GM13977 (cell line): ENCODE measurements at places on chromosomes 12 and 14.

GRCh38 chr14:103398427-103399195 is 13.4 kb downstream of the MARK3 start:
- DNase-seq: no peak

- DNase-seq: no peak
Measured at GRCh38 chr12:78672033-78672432, 192.5 kb upstream of the SYT1 start.

- DNase-seq: no peak
Measured at GRCh38 chr12:105322070-105322469, 8.4 kb upstream of the C12orf75 start.

DNA sequence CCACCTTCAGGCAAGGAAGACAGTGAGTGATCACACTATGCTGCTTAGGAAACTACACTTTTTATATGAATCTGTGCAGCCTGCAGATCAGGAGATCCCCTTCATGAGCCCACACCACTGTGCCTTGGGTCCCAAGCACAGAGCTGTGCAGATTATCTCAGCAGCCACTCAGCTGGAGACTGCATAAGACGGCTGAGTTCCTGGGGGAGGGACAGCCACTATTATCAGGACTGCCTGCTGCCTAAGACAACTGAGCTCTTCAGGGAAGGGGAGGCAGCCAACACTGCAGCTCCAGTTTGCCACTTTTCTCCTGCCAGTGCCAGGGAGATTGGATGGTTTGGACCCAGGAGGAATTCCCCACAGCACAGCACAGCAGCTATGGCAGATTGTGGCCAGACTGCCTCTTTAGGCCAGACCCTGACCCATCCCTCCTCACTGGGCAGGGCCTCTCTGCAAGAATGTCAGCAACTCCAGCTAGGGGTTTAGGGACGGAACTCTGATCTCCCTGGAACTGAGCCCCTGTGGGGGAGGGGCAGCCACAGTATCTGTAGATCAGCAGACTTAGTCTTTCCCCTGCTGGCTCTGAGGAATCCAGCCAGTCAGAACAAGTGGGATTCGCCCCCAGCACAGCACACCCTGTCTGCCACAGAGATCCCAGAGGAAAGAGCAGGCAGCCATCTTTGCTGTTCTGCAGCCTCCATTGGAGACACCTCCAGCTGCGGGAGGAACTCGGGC is 141.3 kb downstream of the KLHL28 start:
- no peak for DNase-seq

DNA sequence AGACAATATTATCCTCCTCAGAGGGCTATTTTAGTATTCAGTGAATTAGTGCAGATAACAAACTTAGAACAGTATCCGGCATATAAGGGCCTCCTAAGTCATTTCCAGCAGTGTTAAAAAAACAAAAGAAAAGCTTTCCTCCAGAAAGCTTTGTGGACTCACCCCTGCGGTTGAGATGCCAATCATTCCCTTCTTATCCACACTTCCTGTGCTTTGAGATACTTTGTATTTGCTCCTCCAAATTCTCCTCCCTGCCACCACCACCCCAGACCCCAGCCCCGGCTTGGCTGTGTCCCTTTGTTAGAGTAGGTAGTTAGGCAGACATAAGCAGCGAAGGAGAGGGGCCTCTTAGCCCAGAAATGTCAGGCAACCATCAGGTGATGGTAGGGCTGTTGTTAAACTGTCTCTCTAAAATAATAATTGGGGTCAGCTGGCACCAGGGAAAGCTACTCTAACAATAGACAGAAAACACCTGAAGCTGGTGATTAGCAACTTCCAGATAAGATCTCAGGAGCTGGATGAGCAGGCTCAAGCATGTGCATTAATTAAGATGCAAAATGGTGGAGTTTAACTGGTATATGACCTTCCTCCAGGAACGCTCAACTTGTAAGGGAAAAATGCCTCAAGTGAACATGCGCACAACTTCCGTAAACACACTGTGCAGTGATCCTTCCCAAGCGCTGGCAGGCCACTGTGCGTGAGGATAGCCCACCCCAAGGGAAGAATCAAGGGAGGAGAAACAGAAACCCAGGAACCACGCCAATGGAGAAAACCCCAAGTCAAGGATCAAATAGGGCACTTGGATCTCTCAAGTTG is 152.1 kb upstream of the EEA1 start:
- DNase-seq: no peak

DNA sequence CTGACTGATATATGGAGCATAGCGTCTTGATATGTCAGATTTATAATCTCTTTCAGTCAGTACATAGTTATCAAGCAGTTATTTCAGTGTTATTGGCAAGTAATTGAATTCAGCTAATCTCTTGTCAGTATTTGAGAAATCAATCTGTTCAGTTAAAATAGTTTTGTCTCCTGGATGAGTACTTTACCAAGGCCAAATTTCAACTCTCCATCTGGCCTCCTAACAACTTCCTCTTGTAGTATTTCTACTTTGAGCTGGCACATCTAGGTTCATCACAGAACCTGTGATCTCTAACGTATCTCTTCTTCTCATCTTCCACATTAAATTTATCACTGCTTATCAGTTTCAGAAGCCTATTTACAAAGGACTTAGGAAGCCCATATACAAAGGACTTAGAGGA is 690.5 kb downstream of the C12orf50 start:
- no peak for DNase-seq

DNA sequence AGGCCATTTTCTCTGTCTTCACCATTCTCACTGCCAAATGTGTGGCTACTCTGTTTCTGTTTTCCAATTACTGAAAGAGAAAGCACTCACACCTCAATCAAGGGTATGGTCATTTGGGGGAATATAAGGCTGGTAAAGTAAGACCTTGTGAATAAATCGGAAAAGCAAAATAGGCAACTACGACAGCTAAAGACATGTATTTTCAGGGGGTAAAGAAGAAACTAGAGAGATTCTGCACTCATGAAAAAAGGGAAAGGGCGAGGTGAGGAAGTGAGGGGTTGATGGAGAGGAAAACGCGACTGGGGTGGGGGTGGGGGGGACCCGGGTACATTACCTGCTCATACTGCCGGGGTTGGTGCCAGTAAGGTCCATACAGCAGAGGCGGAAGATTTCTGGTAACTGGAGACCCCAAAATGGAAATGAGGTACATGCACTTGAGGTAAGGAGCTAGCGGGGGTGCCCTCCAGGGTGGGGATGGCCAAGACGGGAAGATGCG is 19.3 kb downstream of the CHD8 start:
- DNase-seq: no peak

GRCh38 chr12:62900686-62901272 is 34.2 kb downstream of the PPM1H start:
- no peak for DNase-seq

DNA sequence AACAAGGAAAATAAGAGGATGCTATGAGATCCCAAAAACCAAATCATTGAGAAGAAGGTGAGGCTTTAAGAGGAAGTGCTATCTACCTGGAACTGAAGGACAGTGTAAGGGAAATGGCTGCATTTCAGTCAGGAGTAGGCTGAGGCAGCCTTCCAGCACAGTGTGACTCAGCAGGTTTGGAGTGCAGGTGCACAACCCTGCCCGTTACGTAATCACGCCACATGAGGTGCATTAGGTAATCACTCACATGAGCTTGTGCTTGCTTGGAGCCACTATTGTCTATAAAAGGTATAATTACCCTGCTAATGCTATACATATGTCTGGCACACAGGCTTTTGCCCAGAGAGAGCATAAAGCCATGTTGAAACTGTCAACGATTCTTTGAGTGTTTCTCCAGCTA is 74.9 kb downstream of the DIO2 start:
- no peak for DNase-seq

GRCh38 chr12:99386907-99387306 is 260.6 kb upstream of the GARIN6 start:
- peak; percentile 18 for DNase-seq

- no peak for DNase-seq
Measured at GRCh38 chr12:113093409-113094101, 37.0 kb downstream of the DTX1 start.

GRCh38 chr12:24244801-24245200 is 295.3 kb upstream of the SOX5 start:
- no peak for DNase-seq

- no peak for DNase-seq
Measured at GRCh38 chr12:41627476-41627875, 439.4 kb downstream of the PDZRN4 start.

GRCh38 chr14:52481864-52482263 is 70.4 kb downstream of the TXNDC16 start:
- no peak for DNase-seq

DNA sequence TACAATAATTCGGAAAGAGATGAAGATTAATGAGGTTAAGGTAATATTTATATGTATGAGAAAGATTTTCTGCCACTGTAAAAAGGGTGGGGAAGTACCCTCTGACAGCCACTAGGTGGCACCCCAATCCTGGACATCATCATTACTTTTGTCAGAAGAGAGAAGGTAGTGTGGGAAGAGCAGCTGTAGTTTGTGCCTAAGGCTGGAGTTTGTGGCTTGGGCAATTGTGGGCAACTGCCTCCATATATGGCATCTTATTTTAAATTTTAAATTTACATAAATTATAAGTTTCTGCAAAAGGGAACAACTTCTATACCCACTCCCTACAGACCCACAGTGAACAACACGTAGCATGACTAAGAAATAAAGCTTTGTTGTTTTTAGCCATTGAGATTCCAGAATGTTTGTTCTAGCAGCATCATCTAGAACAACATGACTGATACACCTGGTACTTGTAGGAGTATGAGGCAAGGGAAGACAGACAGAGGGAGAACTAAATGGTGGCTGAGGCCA is 34.4 kb upstream of the SYCP3 start:
- DNase-seq: peak; percentile 73

DNA sequence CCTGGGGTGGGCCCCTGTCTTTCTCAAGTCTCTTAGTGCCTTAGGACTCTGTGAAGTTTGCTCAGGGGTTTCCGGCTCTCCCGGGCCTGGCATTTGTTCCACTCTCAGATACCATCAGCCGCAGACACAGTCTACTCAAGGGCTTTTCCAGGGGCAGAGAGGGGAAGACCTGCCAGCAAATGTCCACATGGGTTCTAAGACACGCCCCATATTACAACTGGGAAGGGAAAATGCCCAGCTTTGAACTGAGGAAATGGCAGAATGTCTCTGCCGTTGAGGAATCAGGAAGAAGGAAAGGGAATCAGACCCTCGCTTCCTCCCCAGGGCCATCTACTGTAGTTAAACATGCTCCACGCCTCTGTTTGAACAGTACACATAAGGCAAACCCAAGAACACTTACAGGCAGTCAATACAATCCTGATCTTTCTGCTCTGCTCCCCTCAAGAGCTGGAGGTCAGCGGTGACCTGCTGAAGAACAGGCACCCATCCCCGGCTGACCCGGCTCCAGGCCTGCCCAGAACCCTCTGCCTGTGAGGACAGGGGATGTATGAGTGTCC is 7.9 kb downstream of the CCDC85C start:
- no peak for DNase-seq

DNA sequence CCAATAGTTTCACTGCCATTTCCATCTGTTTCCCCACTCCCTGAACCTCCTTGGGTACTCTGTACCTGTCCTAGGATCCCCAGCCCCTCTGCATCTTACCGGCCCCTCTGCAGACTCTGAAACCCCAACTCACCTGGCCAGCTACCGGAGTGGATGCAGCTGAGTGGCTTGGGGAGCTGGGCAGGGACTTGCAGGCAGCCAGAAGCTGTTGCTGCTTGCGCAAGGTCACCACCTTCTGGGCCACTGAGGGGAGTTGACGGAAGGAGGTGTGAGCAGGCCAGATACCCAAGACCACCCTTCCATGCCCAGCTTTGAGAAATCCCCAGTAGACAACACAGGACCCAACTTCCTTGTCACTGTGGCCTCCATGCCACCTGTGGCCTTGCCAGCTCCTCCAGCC is 6.3 kb downstream of the AGAP2 start:
- no peak for DNase-seq

- no peak for DNase-seq
Measured at GRCh38 chr12:68007466-68007865, 18.2 kb downstream of the IFNG-AS1 start.

DNA sequence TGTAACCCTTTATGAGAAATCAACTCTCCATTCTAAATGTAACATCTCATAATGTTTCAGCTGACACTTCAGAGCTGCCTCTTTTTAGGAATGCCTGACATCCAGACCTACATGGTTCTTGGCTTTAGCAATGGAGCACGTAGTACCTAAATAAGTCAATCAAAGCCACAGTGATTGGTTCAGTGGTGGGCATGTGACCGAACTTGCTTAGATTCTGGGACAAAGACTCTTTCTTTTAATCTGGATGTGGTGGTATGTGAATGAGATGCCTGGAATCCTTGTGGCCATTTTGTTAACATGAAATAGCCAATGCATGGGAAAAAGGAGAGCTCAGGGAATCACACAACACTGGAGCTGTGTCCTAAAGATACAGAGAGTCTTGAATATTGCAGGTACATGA is 11.8 kb downstream of the GPR65 start:
- DNase-seq: no peak

GRCh38 chr12:46562625-46563225 is 190.2 kb upstream of the SLC38A2 start:
- no peak for DNase-seq

DNA sequence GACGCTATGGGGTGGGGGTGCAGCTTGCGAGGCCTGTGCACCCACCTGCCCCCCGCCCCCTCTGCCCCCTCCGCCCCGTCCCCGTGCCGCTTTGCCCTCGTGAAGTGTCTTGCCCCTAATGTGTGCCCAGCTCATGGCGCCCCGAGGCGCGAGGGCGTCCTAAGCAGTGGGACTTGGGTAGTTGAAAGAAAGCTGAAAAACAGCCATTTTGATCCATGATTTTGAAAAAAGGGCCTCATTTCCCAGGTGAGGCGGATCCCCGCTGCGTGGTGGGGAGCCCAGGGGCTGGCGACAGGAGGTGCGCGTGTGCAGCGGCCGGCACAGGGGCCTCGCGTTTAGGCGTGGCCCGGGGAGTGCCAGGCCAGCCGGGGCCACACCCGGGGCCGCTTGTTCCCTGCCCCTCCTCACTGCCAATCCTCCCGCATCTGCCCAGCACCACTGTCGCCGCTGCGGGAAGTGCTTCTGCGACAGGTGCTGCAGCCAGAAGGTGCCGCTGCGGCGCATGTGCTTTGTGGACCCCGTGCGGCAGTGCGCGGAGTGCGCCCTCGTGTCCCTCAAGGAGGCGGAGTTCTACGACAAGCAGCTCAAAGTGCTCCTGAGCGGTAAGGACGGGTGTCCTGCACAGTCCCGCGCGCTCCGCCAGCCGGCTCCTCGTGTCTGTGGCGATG is 11.8 kb downstream of the ZFYVE21 start:
- no peak for DNase-seq

- no peak for DNase-seq
Measured at GRCh38 chr12:129723260-129723659, 180.6 kb downstream of the TMEM132D start.

DNA sequence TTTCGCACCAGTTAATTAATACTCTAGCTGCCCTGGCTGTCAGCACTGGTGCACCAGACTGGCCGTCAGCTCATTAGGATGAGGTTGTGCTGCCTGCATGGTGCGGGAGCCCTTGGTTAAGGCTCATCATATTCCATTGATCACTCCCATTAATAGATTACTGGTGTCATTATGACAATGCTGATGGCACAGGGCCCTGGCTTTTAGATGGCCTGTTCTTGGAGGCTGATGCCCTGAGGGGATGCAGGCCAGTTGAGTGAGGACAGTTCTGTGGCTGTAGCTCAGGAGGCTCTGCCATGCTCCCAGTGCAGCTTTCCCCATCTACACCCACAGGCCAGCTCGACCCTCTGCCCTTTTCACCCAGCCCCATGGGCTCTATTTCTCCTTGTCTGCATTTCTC is 126.6 kb downstream of the PRMT8 start:
- no peak for DNase-seq

GRCh38 chr14:67492538-67492937 is 4.0 kb upstream of the TMEM229B start:
- no peak for DNase-seq
